Substantia nigra (tissue), 51 donors: ENCODE measurements at places on chromosomes 2 and 18.

- no peak for DNase-seq
Observed at GRCh38 chr2:15158100-15158499, 403.0 kb downstream of the NBAS start.

DNA sequence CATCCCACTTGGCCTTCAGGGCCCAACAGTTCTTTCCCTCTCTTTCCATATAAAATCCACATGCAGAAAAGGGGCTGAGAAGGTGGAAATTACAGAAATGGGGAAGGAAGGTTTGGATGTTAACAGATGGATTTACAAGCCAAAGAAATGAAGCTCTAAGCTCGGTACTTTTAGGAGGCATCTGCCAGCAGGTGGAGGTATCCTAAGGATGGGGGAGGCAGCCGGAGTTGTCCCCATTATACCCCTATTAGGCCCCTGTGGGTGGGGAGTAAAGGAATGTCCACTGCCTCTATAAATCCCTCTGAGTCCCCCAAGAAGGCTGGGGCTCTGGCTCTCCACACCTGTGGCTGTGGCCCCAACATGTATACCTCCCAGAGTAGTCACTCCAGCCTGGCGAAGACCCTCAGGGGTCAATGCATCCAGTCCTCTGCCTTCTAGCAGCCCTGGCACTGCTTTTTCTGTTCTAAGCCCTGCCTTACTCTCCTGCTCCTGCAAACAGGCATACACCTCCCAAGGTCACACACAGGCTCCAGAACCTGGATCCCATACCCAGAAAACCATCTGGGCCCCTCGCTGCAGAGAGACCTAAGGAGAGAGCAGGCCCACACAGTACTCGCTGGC lies 1.2 kb downstream of the FBXO41 start:
- DNase-seq: no peak

DNA sequence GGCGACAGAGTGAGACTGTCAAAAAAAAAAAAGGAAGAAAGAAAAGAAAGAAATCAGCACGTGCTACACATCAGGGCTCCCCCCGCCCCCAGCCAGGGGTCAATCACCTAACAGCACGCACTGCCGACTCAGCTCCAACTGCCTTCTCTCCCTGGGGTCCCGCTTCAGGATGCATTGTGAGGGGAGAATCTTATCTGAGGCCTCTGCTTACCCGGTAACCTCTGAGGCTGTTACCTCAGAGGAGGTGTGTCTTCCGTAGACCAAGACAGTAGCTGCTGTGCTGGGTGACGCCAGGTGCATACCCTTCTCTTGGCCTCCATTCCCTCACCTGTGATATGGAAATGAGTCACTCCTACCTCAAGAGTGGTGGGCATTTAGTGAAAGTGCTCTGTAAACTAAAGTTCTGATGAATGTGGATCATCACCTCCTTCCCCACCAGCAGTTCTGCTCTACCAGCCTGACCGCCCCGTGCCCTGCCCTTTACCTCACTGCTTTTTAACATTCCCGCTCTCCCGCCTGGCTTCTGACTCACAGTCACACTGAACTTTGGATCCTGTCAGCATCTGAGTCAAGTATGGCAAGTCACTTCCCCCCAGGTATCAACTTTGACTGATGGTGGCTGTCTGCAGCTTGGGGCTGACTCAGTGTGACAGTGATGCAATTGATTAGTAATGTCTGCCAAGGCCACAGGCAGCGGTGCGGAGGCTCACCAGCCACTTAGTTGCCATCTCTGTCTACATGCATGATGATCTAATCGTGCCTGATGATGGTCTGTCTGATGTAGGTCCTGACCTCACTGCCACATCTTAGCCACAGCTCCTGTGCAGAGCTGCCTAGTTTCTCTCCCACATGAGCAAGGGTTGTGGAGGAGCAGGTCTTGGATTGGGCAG lies 20.1 kb downstream of the ARID5A start:
- no peak for DNase-seq

DNA sequence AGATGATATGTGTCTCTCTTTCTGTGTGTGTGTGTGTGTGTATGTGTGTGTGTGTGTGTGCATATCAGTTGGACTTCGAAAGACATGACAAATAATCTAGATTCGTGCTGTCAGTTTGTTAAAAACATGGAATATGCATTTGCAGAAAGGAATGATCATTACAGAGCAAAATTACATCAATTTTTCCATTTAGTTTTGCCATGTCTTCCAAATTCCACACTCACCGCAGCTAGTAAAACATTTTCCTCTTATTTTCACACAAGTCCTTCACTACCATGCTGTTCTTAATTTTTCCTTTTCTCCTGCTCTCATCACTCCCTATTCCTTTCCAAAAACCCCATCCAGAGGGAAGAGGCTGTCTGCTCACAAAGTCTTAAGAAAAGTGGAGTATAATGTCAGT lies 1191.4 kb upstream of the SLC39A10 start:
- DNase-seq: no peak

DNA sequence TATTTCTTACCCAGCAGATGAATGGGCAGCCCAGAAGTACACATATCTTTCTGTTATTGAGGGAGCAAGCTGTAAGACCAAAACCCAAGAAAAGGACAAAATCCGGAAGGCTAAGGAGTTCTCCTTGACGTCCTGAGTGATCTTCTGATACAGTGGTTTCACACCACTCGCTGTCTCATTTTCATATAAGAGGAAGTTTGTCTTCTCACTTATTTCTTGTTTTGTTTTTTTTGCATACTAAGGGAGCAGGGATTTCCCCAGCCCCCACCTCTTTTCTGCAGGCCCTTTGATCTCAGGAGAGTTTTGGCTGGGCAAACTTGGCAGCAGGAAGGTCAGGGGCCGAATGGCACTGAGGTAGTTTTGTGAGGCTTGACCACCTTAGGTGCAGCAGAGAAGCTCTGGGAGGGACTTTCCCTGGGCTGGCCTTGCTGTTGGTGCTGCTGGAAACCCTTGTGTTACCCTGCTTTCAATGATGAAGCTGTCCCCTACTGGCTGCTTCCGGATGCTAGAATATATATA lies 13.3 kb downstream of the CHRNA1 start:
- DNase-seq: no peak

GRCh38 chr2:42153944-42154581 lies 15.1 kb upstream of the EML4 start:
- no peak for DNase-seq

DNA sequence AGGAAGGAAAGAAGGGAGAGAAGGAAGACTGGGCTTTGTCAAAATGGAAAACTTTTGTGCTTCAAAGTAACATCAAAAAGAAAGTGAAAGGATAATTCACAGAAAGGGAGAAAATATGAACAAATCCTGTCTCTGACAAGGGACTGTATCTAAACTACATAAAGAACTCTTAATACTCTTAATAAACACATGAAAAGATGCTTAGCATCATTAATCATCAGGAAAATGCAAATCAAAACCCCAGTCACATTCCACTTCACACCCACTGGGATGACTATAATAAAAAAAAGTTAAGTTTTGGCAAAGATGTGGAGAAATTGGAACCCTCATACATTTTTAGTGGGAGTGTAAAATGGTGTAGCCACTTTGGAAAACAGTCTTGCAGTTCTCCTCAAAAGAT lies 11.8 kb upstream of the ZFP36L2 start:
- DNase-seq: no peak

- no peak for DNase-seq
Observed at GRCh38 chr2:159072795-159073194, 104.4 kb downstream of the TANC1 start.

DNA sequence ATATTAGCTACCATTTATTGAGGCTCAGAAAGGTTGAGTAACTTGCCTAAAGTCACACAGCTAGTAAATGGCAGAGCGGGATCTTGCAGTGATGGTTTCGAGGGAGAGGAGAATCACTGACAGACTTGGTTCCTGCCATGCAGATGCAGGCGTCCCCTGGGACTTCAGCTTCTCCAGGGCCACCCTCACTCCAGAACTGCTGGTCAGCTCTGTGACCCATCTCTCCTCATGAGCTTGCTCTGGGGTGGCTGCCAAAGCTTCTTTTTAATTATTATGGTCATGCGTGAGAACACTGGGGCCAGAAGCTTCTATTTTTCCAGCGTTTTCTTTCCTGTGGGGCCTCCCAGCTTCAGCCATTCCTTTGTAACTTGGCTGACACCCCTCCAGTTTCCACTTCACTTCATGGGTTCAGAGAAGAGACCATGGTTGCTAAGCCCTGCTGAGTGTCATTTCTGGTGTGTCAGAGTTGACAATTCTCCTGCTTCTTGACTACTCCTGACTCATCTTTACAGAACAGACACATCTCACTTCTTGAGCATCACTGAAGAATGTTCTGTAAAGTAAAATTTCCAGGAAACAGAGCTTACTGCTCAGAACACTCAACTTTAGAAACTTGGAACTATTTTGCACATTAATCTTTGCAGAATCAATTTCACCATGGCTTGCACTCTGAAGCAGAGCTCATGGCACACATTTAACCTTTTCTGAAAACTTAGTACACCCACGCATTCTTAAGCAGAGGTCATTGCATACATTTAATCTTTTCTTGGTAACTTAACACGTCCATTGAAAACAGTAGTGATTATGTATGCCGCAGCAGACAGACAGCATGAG lies 70.4 kb downstream of the IL1R2 start:
- no peak for DNase-seq

- no peak for DNase-seq
Observed at GRCh38 chr2:175984846-175985245, 17.2 kb downstream of the LNPK start.

DNA sequence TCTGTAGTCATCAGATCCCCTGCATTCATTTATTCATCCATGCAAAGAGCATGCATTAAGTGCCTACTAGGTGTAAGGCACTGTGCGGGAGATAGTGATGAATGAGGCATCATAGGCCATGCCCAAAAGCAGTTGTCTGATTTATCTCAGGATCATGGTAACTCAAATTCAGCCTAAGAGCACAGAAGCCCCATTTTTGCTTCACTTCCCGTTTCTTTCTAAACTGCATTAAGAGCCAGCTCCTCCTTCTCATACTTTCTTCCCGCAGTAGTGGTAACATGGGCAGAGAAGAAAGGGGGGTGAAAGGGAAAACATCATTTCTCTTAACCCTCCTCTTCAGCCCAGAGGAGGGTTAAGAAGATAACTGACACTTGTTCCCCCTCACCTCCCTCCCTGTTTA lies 2.9 kb downstream of the GPR45 start:
- DNase-seq: no peak

DNA sequence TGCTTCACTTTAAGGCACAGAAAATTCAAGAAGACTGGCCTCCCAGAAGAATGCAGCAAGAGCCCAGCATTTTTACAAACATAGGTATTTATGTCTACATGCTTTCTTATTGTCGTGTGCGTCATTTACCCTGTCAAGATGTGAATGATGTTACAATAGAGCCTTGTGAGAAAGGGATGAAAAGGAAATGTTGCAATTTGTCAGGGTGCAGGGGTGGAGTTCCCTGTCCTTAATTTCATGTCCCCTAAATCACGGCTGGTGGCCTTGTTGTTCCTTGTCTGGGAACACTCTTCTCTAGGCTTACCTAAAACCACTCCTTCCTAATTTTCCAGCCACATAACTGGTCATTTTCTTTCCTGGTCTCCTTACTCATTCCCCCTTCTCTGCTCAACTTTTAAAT lies 194.2 kb downstream of the TXNL1 start:
- DNase-seq: no peak

DNA sequence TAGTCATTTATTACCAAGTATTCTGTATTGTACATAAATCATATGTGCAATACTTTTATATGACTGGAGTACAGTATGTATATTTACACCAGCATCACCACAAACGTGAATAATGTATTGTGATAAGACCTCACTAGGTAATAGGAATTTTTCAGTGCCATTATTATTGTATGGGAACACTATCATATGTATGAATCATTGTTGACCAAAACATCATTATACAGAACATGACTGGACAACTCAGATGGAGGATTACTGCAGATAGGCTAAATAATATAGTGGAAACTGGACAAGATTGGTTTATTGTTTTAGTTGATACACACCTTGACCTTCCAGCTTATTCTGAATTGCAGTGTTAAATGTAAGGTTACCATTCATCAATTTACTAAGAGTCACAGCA lies 33.4 kb downstream of the VAPA start:
- no peak for DNase-seq

GRCh38 chr18:10514082-10514481 lies 11.7 kb upstream of the NAPG start:
- no peak for DNase-seq

- DNase-seq: no peak
Observed at GRCh38 chr2:222902660-222903059, 41.8 kb downstream of the ACSL3 start.

- no peak for DNase-seq
Observed at GRCh38 chr2:214217136-214217535, 193.7 kb upstream of the VWC2L start.

DNA sequence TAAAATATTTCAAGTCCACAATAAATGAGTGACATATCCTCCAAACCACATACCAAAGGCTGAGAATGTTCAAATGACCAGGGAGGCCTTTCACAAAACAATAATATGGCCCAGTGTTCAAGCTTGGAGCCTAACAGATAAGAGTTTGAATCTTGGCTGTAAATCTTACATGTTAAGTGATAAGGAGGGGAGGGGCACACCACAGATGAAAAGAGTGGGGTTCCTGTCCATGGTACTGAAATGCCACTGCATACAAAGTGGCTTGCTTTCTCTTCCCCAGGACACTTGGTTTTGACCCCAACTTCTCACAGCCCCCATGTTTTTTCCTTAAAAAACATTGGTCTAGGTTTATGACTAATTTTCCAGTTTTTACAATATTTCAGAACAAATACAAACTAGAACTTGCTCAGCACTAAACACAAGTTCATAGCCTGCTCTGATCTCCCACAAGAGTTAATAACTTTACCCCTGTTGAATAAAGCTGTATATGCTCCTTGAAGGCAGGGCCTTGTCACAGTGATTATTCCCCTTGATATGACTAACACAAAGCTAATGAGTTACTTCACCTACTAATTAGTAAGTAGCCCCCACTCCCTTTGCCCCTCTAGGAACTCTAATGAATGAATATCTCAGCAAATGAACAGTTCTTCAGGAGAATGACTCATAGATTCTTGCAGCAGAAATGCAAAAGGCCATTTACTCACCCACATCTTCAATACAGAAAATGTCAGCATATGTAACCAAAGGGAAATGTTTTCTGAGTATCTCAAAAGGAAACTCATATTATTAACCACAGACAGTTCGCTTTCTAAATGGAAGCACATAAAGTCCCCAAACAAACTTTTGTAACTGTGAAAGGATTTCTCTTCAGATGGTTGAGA lies 142.2 kb downstream of the SATB2 start:
- DNase-seq: no peak

- DNase-seq: no peak
Observed at GRCh38 chr2:31318361-31319336, 84.7 kb downstream of the EHD3 start.

DNA sequence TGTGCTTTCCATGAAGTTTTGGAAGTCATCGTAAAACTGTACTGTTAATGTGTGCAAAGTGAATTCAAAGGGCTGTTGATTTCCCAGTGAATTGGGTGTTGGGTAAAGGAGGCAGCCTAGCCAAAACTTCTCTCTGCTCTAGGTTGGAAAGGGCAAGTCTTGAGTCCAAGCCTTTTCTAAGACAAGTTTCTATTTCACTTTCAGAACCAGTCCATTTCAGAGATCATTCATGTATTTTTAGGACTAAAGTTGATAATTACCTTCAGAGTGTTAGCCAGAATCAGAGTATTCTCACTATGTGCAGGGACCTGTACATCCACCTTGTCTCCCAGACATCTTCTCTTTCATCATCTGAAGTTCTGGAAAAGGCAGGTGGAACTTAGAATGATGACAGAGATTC lies 636.1 kb upstream of the KLHL29 start:
- no peak for DNase-seq
